ENCODE measurements at places on chromosomes 1 and 21.
A peak's percentile ranks its signal among the peaks of the same experiment; 100 is the strongest.

GRCh38 chr1:54259546-54260140, 59.7 kb downstream of the MRPL37 start:
- peak; percentile 96 for DNase-seq

DNA sequence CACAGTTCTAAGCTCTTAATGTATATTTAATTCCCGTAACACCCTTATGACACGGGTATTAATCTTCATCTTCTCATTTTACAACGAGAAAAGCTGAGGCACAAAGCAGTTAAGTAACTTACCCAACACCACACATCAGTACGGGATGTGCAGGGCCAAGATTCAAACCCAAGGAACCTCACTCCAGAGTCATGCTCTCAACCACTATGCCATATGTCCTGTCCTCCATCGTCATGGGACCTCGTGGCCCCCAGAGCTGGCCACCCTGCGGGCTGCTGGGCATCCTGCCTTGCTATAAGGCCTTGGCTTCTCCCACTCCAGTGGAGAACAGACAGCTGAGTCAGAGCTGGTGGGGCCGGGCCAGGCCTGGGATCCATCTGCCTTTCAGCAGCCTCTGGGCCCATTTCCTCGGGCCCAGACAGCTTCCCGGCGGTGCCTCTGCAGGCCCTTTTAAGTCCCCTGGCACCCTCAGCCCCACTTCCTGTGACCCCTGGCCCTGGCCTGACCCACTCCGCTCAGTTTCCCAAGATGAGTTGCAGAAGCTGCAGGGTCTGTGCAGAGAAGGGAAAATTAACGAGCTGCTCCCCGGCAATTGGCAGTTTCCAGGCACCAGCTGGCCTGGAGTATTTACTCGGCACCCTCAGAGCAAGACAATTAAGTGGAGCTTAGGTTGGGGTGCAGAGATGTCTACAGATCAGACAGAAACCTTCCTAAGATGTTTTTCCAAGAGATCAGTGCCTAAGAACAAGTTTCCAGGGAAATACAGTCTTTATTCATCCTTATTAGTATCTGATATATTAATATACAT, 98.2 kb downstream of the EPHB2 start:
- peak; percentile 64 for DNase-seq

DNA sequence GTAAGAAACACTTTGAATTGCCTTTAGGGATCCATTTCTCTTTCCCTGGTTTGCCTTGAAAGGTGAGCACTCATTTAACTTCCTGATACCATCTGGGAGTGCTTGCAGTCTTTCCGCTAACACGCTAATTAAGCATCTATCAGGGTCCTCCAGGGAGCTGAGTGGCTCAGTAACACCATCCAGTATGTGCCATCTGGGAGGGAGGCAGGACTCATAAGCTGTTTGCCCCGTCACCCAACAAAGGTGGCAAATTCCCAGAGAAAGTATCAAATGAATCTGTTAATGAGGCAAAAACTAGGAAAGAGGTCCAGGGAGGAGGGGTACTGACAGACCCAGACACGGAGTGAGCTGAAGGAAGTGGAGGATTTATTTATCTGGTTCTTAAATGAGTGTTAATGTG, 430.9 kb downstream of the HLX start:
- peak; percentile 99 for DNase-seq

DNA sequence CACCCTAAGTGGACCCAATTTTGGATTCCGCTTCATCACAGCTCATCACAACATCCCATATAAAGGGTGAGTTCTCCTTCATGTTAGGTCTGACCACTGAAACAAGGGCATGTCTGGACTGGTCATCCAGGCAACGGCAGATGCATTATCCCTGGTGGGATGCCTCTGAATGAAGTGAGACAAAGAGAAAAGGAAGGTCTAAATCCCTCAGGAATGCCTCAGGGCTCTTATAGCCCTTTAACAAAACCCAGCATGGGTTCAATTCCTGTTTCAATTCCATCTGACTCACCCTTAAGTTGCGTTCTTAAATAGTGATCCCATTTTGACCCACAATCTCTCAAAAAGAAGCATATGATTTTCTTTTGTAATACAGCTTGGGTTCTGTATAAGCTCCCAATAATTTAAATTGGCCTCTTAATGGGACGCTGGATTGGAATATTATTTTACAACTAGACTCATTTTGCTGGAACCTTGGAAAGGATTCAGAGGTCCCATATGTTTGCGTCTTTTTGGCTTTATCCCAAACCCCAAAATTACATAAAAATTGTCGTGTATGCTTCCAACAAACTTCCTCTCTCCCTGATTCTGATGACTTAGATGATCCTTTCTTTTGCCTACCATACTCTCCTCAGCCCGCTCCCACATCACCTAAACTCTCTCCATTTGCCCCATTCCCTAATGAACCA, 287.4 kb upstream of the ZP4 start:
- peak; percentile 98 for DNase-seq

DNA sequence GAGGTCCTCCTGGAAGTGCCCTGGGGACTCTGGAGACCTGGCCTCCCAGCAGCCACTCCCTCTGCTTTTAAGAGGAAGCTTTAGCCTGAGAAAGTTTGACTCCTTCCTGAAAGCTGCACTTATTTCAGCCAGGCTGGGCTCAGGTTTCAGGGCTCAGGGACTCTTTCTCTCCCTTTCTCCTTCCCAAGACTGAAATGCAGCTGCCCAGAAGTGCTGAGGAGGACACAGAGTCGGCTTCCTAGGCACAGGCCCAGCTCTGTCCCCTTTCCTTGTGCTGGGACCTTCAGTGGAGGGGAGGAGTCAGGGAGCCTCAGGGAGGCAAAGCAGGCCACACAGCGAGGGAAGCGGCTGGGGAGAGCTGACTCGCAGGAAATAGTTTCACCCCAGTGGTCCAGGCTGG, 137.3 kb downstream of the NAV1 start:
- DNase-seq, result peak; percentile 40

DNA sequence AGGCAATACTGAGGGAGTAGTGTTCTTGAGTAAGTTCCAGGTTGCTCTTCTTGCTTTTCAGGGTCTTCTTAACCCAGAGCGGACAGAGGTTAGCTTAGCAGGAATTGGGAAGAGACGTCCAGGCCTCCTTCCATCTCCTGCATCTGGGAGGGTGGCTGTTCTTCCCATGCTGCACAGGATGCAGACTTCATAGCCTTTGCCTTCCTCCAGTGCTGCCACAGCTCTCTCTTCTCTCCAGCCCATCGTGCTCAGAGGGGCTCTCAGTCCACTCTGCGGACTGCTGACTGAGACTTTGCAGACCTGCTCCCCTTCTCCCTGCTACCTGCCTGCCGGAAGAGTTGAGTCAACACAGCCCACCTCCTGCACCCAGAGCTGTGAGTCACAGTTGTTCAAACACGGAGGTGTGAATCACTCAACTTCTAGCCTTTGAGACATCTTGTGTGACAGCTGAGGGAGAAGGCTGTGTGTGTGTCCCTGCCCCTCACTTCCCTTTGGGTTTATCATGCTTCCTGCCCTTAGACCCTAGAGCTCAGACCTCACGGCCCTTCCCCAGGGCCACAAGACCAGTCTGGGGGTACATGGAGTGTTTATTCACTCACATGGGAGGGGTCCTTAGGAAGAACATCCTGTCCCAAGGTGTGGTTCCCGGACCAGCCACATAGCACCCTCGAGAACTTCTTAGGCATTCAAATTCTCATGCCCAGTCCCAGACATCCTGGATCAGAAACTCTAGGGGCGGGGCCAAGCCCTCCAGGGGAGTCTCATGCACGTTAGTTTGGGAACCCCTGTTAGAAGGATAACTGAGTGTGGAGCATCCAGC, 158.3 kb upstream of the CACNA1E start:
- DNase-seq, result peak; percentile 57

GRCh38 chr1:10530756-10531495, 56.2 kb downstream of the PEX14 start:
- no peak for DNase-seq

- DNase-seq, result peak; percentile 89
Observed at GRCh38 chr1:236280438-236281197, 1.1 kb downstream of the ERO1B start.

DNA sequence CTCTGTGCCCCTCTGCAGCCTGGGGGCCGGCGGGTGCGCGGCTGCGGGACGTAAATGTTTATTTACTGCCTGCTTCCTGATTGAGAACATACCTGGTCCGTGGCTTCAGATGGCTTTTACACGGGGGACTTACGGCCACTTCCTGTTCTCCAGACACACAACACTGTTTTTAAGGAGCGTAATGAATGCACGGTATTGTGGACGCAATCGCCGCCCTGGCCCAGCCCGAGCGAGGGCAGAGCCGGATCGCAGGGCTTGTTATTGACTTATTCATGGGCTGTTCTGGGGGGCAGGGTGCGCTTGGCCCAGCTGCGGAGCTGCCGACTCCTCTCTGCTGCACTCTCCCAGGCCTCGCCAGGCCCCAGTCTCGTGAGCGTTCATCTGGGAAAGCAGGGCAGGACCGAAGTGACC, 52.8 kb upstream of the ACTRT2 start:
- DNase-seq, result no peak

DNA sequence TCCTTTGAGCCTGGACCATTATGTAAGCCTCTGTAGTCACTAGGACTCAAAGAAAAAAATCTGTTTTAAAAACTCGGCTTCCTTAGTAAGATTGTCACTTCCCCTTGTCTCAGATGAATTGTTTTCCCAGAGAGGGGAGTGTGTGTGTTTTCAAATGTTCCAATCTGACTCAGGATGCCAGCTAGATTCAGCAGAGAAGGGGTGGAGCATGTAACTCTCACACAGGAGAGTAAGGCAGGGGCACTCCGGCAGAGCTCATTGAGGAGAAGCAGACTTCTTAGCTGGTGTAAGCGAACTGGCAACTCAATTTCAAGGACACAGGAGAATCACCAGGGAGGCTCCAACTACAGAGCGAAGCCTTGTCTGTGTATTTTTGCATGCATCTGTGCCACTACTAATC, 623.2 kb downstream of the LMO4 start:
- no peak for DNase-seq

GRCh38 chr1:9841460-9841859, 17.7 kb upstream of the CLSTN1 start:
- no peak for DNase-seq

DNA sequence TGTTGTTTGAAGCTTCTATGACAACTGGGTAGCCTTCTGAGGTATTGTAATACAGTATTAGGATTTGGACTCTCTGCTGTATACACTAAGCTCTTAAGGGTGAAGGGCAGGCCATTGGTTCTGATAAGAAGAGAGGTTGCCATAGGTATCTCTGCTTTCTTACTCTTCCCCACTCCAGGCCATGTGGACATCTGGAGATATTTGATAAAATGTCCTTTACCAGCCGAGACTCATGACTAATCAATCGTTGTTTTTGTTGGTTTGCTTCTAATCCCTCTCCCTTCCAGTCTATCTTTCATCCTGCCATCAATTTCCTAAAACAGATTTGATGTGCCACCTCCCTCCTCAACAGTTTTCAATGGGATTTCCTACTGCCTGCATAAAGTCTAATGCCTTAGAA, 64.6 kb upstream of the WDR26 start:
- no peak for DNase-seq

- peak; percentile 39 for DNase-seq
Observed at GRCh38 chr1:234987415-234988154, 141.1 kb downstream of the TOMM20 start.

GRCh38 chr1:55378582-55378981, 163.4 kb upstream of the USP24 start:
- DNase-seq, result peak; percentile 15

GRCh38 chr21:32975811-32976431, 49.8 kb upstream of the OLIG2 start:
- no peak for DNase-seq

DNA sequence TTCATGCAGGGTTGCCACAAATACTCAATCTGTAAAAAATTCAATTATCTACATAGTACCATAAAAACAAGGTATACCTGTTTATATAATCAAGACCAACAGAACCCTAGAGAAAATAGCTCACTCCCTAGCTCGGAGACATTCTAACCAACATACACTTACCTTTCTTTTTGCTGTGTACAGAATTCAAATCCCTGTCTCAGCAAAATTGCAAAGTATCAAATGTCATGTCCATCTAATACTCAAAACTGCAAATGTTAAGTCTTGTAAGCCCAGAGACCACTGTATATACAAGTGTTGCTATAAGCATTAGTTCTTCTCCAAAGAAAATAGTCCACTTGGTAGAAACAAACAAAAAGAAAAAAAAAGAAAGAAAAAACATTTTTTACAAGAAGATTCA, 16.2 kb upstream of the SELE start:
- DNase-seq, result no peak

- peak; percentile 51 for DNase-seq
Observed at GRCh38 chr1:160284220-160284781, 632 bp downstream of the PEX19 start.

DNA sequence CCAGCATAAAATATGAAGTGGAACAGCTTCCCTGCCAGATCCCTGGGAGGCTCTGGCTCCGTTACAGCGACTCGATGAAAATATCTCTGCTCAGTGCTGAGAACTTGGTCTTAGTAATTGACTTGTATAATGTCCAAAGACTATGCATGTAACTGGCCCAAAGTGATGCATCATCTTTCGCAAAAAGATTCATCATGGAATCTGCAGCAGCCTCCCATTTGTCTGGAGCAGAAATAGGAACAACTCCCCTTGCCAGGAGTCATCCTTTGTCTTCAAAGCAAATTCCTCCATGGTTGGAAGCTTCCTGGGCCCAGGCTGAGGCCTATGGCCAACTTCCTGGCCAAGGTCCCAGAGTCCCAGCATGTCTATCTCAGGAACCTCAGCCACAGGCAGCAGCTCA, 16.9 kb upstream of the SLC6A17 start:
- DNase-seq, result peak; percentile 19

GRCh38 chr1:153566414-153567371, 1.0 kb upstream of the S100A2 start:
- peak; percentile 99 for DNase-seq

GRCh38 chr1:245418077-245418476, 263.3 kb downstream of the KIF26B start:
- DNase-seq, result no peak

- DNase-seq, result peak; percentile 10
Observed at GRCh38 chr1:72885017-72885416, 602.7 kb upstream of the NEGR1 start.

- DNase-seq, result no peak
Observed at GRCh38 chr1:179327196-179327595, 33.6 kb downstream of the SOAT1 start.

- peak; percentile 24 for DNase-seq
Observed at GRCh38 chr1:41330588-41331545, 30.4 kb upstream of the FOXO6 start.
